Stimulated activated CD4-positive, alpha-beta T cell treated with anti-CD3 and anti-CD28 coated beads, TNF-alpha, amount 100 ng/mL, for 4 hours (primary cell): ENCODE measurements at places on chromosomes 6 and 20.

DNA sequence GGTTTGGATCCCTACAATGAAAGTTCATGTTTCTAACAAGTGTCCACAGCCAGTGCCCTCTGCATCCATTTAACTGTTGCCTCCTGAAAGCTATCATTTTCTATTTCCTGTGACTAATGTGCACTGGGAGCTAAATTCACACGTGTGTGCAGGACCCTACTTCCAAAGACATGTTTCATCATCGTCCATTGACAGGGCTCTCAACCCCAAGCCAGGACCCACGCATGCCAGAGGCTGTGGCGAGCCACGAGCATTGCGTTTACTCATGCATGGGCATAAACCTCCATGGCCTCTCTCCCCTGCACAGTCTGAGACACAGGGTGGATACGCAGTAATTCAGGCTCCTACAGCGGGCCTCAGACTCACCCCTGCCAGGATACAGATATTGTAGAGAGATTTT, 153.2 kb downstream of the MAFB start:
- no peak for DNase-seq

GRCh38 chr20:11807054-11808048, 110.3 kb upstream of the BTBD3 start:
- no peak for DNase-seq

DNA sequence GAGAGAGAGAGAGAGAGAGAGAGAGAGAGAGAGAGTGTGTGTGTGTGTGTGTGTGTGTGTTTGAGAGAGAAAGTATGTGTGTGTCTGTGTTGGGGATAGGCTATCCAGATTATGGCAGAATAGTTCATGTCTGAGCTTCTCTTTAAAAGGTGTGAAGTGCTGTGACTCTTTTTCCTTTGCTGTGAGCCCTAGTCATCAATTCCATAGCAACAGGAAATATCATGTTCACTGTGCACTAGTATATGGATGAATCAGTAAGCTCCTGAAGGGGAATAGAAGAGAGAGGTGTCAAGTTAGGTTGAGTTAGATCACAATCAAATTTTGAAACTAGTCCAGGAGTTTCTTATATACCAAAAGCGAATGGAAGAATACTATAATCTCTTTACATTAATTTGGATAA, 318.7 kb downstream of the RFPL4B start:
- DNase-seq, result no peak

DNA sequence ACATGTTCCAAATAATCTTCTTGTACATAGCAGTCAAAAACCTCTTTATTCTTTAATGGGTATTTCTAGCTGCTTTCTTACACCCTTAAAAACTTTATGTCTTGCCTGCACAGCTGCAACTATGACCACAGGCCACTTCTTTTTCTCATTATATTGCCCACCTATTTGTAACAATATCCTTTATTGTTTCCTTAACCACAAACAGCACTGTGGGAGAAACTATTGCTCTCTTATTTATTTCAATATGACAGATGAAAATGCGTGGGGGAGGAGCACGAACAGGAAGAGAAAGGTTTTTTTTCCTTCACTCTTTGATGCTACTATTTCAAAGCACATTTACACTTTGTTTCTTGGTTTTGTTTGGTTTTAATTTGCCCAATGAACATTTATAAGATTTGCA, 253.5 kb downstream of the GJA1 start:
- DNase-seq, result no peak

DNA sequence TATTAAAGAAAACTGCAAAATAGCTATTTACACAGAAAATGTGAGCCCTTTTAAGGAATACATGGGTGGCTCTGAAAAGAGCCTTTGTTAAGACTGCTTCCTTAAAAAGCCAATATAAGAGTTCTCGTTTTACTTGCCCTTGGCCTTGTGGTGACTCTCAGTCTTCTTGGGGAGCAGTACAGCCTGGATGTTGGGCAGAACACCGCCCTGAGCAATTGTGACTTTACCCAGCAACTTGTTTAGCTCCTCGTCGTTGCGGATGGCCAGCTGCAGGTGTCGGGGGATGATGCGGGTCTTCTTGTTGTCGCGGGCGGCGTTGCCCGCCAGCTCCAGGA, 111.5 kb downstream of the HFE start:
- DNase-seq, result no peak

GRCh38 chr20:2874456-2874855, 1.2 kb downstream of the PTPRA start:
- no peak for DNase-seq

DNA sequence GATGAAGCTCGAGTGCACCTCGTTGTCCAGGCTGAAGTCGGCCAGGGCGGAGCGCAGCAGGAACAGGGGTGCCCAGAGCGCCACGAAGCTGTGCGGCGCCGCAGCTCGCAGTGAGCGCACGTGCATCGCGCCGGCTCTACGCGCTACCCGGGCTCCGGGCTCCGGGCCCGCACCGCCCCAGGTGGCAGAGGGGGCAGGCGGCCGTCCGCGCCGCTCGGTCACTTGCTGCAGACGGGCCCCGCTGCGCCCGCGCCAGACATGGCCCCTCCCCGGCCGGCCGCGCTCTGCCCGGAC, 497 bp downstream of the BMP7 start:
- DNase-seq, result no peak

DNA sequence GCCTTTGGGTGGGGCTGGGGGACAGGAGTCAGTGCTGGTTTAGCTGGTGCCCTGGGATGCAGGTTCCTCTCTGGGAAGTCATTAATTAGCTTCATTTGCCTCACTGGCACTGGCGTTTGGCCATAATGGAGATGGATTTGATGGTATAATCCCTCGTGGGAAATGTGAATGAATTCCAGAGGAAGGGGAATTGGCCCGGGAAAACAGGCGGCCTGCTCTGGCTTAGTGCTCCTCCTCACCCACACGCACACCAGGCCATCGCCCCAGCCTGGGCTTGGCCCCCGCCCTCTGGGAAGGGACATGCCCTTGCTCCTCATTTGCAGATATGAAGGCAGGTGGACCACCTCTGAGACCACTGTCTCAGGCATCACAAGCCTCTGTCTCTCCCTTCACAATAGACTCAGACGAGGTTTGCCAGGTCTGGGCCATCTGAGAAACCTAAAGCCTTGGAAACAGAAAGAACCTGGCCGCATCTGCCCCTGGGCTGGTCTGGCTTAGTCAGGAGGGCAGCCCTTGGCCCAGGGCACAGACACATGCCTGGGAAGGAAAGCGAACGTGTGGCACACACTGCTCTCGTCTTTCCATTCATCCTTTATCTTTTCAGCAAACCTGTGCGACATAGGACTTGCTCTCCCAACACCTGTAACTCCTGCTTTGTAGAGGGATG, 199.2 kb upstream of the CDH4 start:
- DNase-seq, result no peak

- no peak for DNase-seq
Measured at GRCh38 chr6:143140767-143141166, 80.1 kb downstream of the AIG1 start.
